ENCODE measurements at places on chromosomes 12 and 14.

DNA sequence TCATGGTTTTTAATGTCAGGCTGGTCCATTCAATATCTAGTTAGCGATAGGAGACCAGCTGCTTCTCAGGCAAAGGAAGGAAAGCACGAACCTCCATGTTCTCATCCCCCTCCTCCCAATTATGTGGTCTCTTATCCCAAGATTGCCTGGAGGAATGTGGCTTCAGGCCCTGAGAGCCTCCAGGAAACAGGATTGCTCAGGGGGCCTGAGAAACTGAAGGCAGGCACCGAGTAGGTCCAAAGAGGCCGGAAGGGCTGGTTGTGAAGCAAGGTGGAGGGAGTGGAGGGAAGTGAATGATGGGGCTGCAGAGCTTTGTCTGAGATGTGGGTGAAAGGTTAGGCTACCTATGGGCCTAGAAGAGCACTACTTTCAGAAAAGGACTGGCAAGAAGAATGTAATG lies 188.2 kb upstream of the DDHD1 start:
- DNase-seq = no peak

DNA sequence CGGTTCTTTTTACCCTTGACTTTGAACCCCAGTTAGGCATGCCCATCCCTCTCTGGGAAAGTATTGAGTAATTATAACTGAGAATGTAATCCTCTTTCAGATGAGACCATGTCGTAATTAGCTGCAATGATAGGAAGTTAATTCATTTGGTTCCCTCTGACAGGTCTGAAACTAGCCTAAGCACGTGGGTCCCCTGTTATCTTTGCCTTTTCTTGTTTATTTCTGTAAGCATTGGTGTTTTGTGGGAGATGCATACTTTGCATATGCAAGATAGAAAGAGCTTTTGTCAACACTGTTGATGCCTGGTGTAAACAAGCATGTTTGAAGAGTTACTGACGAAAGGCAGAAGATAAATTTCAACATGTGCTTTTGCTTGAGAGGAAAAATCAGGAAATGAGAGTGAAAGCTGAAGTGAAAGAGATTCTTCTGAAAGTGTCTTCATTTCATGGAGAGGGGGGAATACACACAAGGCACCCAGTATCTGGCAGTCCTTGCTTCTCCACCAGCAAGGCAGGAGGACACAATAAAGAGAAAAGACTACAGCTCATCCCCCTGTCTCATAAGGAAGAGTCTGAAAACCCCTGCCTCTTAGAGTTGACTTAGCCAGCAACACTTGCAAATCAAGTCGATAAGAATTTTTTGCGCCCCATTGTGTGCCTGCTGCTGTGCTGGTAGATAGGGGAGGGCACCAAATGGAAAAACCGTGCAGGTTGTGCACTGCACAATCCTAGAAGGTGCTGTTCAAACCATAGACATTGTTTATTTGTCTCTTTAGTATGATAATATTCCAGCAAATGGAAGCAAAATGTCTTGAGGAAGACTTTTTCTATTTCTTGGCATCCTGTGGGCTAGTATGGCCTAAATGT lies 77.8 kb downstream of the SLC24A4 start:
- no peak for DNase-seq

DNA sequence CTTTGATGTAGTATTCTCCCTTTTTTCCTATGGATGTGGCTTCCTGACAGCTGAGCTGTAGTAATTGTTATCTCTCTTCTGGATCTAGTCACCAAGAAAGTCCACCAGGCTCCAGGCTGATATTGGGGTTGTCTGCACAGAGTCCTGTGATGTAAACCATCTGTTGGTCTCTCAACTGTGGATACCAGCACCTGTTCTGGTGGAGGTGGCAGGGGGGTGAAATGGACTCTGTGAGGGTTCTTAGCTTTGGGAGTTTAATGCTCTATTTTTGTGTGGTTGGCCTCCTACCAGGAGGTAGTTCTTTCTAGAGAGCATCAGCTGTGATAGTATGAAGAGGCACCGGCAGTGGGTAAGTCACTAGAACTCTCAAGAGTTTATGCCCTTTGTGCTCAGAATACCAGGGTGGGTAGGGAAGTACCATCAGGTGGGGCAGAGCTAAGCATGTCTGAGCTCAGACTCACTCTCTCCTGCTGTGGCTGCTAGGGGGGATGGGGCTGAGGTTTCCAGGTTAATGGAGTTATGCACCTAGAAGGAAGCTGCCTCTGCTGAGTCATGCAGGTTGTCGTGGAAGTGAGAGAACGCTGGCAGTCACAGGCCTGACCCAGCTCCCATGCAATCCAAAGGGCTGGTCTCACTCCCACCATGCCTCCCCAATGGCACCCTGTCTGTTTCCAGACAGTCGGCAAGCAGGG lies 3.0 kb upstream of the TAS2R14 start:
- peak; percentile 54 for DNase-seq

- no peak for DNase-seq
Measured at GRCh38 chr14:73325630-73326299, 88.5 kb downstream of the PAPLN start.

GRCh38 chr12:110921262-110921661 lies 883 bp upstream of the MYL2 start:
- DNase-seq = peak; percentile 67

- peak; percentile 52 for DNase-seq
Measured at GRCh38 chr12:108403952-108404351, 64.8 kb upstream of the CMKLR1 start.

DNA sequence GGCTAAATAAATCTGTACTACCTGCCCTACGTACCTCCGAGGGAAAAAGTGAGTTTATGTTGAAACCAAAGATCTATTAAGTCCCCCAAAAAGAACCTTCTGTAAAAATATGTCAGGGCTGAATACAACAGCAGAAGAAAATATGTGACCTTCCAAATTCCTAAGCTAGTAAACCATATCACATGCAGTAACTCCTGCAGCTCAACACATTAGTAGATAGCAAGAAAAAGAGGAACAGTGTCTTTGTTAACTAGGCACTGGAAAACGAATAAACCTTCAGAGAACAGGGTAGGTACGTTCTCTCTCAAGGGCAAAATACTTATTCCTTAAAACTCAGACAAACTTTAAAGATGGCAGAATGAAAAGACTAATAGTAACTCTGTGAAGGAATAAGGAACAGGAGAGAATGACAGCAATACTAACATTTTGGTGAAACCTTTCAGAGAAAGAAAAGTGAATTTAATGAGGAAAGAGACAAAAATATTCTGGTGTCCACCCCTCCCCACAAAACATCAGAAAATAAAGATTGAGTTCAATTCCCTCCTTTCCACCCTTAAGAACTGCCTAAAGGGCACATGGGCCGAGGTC lies 18.0 kb downstream of the CBX5 start:
- DNase-seq = no peak

DNA sequence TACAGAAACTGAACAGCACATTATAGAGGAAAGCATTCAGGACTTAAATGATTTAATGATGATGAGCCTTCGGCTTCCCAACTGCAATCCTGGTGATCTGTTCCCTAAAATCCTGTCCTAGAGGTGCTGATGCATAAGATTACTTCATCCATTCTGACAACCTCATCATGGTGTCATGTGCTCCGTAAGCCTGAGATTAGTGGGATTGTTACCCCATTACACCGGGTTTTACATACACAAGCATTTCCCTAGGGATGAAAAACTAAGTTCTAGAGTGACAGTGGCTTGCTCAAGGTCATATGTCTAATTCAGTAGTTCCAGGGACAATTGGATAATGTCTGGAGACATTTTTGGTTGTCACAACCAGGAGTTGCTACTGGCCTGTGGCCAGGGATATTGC lies 2.5 kb upstream of the RNASE13 start:
- DNase-seq = peak; percentile 38

DNA sequence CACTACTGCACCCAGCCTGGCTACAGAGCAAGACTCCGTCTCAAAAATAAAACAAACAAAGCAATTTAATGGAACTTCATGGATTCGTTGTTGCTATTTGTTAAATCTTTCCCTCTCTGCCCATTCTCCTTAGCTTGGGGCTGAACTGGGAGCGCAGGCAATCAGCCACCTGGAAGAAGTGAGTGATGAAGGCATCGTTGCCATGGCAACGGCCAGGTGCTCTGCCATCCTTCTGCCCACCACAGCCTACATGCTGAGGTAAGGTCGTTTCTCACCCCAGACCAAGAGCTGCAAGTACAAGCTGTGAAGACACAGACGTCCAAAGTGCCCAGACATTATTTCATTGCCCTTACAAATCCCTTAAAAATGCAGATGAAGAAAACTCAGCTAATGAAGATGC lies 19.1 kb downstream of the AMDHD1 start:
- no peak for DNase-seq

- no peak for DNase-seq
Measured at GRCh38 chr12:66312189-66312588, 9.9 kb downstream of the HELB start.

- no peak for DNase-seq
Measured at GRCh38 chr12:89328151-89329030, 23.9 kb downstream of the DUSP6 start.

GRCh38 chr14:100134586-100134985 lies 24.9 kb downstream of the DEGS2 start:
- no peak for DNase-seq

- DNase-seq = no peak
Measured at GRCh38 chr14:70999117-70999516, 91.9 kb downstream of the PCNX1 start.

GRCh38 chr14:72559202-72559601 lies 334.7 kb downstream of the DPF3 start:
- DNase-seq = peak; percentile 61

GRCh38 chr12:58425481-58426392 lies 484.4 kb downstream of the ATP23 start:
- peak; percentile 87 for DNase-seq

GRCh38 chr14:101442451-101442850 lies 118.8 kb upstream of the DIO3 start:
- DNase-seq = no peak

DNA sequence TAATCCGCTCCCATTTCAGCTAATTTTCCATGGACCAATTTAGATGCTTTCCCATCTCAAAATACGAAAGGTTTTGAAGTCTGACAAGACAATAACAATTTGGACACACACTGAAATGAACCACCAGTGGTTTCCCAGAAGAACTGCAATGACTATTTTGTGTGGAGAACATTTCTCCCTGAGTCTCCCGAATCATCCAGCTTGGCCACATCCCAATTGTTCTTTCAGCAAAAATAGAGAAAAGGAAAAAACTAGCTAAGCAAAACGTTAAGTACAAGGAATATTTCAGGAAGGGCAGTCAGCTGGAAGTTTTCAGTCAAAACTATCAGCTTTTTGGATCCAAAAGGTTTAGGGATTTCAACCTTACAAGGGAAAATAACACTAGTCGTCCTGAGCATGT lies 390.6 kb downstream of the KCNH5 start:
- no peak for DNase-seq

DNA sequence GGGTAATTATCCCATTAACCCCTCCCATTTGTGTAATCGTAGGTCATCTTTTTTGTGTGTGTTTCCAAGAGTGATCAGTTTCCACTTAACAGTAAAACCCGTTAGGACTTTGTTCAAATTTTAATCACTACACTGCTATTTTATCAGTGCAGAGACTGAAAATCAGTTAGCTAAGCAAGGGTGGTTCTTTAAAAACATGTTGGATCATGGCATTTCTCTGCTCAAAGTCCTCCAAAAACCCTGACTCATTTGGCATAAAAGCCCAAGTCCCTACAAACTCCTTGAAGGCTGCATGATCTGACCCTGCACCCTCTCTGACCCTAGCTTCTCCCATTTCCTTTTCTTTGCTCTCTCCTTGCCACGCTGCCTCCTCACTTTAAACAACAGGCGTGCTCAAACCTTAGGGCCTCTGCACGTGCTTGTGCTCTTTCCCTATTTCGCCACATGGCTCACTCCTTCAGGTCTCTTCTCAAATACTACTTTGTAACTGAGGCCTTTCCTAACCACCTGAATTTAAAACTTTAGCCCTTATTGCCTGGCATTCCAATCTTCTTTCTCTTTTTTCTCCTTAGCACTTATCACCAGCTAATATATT lies 13.2 kb upstream of the OVCH1 start:
- DNase-seq = no peak

- no peak for DNase-seq
Measured at GRCh38 chr12:90410962-90411361, 544.0 kb downstream of the CCER1 start.

- DNase-seq = no peak
Measured at GRCh38 chr14:105865266-105865903, 339.0 kb downstream of the TMEM121 start.
